ENCODE measurements at places on chromosomes 12 and 14.
A peak's percentile ranks its signal among the peaks of the same experiment; 100 is the strongest.

DNA sequence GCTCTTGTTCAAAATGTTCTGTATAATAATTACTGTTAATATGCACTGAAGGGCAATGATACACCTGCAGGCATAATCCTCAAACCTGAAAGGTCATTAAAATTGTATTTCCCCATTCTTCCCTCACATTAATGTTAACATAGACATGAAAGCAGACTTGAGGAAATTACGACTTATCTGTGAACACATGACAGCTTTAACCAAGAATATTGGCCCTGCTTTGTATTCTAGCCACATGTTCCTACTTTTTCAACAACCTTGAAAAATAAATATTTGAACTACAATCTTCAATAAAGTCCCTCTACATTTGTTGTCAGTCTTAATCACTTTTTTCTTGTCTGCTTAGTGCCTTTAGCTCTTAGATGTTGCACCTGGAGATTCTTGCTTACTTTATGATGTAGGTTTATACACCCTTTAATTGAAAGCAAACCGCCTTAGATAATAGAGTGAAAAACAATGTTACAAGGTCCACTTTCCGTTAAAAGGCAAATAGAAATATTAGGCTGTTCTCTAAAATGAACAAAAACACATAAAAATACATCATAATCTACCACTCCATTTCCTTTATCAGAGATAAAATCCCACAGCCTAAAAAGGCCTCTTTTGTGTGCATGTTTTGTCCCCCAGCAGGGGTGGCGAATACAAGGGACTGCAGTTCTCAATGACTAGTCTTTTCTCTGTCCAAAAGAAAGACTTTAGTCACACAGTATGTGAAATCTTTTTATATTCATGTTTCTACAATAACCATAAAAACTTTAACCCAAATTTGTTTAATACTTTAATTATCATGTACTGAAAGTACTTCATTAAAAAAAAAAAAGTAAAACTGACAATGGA, 55.9 kb downstream of the ZFC3H1 start:
- DNase-seq = no peak

DNA sequence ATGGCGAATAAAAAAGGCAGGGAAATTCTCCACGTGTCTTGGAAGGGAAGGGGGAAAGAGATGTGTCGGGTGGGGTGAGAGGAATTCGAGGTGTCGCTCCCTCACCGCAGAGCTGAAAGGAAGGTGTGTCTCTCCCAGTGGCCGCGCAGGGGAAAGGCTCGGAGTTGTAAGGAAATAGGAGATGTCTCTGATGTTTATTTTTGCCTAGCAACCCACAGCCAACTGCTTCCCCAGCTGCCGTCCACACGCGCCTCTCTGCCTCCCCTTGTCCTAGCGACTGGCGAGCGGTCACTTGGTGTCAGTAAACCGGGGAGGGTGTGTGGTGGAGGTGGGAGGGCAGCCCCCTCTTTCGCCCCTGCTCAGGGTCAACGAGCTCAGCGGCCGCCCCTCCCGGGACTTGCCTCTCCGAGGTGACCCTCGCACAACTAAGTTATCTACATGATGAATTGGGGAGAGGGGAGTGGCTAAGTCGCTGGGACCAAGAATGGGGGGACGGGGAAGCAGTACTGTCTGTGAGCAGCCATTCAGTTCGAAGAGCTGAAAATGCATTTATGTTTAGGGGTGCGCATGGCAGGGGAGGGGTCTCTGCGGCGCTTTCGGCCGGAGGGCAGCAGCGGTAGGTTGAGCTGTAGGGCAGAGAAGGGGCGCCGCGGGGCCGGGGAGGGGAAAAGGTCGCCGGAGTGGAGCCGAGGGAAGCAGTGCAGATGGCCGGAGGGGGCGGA, 585 bp upstream of the DYRK2 start:
- DNase-seq = peak; percentile 88

GRCh38 chr14:99402285-99402648, 78.4 kb downstream of the SETD3 start:
- no peak for DNase-seq

- no peak for DNase-seq
Measured at GRCh38 chr12:42985506-42985905, 396.0 kb upstream of the PRICKLE1 start.

GRCh38 chr12:62744551-62744950, 190.4 kb downstream of the PPM1H start:
- no peak for DNase-seq

- no peak for DNase-seq
Measured at GRCh38 chr12:14026537-14026936, 45.1 kb upstream of the GRIN2B start.

GRCh38 chr14:70140614-70141013, 48.1 kb downstream of the SLC8A3 start:
- no peak for DNase-seq
